ENCODE measurements at places on chromosomes 1 and 21.

- DNase-seq: no peak
These were observed 2.8 kb upstream of the RGS5 start for GRCh38 chr1:163205513-163205912.

- DNase-seq: no peak
These were observed 278.5 kb downstream of the KCNH1 start for GRCh38 chr1:210855440-210855839.

DNA sequence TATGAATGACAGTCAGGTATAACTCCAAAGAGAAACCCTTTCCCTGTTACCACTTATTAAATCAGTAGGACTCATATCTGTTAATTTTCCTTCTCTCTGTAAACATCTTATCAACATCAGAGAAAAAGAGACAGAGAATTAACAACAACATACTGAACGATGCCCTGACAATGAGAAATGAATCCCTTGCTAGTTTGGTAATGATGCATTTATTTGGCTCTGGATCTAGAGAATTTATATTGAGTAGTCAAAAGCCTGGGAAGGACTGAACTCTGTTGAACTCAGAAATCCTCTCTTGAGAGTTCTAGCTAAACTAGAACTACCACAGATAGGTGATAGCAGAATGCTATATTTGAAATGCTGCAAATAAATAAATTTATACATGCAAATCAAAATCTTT is 325.6 kb downstream of the DISC1 start:
- no peak for DNase-seq

DNA sequence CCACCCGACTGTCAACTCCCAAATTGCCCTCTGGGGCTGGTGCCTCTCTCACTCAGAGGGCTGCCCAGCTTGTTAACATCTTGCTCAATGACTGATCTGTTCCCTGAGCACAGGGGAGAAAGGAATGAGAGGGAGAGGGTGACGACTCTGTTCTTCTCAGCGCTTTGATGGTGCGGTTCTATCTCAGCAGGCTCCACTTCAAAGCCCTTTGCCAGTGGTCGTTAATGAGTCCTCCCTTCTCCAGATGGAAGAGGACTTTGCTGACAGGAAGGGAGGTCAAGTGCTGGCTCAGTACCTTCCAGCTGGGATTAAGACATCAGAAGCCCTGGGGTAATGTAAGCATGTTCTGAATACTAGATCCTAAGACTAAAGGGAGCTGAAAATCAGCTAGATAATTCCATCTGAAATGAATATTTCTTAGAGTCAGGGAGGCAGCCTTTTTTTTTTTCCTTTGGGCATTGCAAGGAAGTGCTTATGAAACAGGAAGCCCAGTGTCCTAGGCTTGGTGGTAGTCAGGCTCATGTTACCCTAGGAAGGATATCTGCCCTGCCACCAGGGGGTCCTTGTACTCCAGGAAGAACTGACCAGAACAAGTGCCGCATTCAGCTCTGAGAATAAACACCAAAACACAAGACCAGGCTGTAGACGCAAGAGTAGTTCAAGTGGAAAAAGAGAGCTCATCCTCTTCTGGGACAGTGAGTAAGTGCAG is 4.7 kb downstream of the FMOD start:
- DNase-seq: no peak

DNA sequence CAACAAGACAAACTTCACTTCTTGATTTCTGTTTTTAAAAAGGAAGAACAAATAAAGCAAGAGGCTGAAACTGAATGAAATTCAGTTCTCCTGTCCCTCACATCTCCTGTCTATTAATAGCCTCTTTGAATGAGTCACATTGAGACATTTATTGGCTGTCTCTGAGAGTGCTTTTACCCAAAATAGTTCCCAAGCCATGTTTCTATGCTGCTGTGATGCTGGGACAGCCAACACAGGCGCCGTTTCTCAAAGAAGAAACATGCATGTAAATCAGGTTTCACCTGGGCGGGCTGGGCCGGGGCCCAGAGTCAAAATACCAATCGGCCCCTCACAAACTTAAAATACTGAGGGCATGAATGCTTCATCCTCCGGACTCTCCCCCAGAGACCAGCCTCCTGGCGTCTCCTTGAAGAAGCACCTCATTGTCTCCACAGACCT is 105.2 kb downstream of the EDEM3 start:
- no peak for DNase-seq

GRCh38 chr1:233389893-233390292 is 62.4 kb downstream of the MAP3K21 start:
- no peak for DNase-seq

- DNase-seq: no peak
These were observed 1.8 kb downstream of the ZNF683 start for GRCh38 chr1:26370591-26371382.

GRCh38 chr21:46153247-46154154 is 1.9 kb downstream of the FTCD start:
- DNase-seq: peak; percentile 65

GRCh38 chr1:170481000-170481399 is 51.0 kb upstream of the GORAB start:
- no peak for DNase-seq

GRCh38 chr1:37570528-37571334 is 14.0 kb downstream of the DNALI1 start:
- no peak for DNase-seq

DNA sequence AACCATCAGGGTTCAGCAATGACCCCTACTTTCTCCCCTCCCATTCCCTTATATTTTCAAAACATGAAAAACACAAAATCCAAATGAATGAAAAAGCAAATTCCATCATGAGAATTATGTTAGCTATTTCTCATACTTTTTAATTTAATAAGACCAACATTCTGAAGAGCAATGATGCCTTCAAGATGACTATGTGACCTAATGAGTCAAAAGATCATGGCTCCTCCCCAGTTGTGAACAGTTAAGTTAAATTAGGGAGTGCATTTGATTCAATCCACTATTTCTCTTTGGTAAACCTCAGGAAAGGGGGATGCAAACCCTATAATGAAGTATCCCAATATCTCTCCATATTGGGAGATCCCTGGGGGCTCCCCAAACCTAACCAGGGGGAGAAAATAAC is 36.5 kb downstream of the PUM1 start:
- DNase-seq: no peak
